ENCODE measurements at places on chromosomes 16 and 17. TPM values are rescaled to one million over a fixed set of nuclear protein-coding genes. Genes with fewer than 3 reads are reported as not detected.

DNA sequence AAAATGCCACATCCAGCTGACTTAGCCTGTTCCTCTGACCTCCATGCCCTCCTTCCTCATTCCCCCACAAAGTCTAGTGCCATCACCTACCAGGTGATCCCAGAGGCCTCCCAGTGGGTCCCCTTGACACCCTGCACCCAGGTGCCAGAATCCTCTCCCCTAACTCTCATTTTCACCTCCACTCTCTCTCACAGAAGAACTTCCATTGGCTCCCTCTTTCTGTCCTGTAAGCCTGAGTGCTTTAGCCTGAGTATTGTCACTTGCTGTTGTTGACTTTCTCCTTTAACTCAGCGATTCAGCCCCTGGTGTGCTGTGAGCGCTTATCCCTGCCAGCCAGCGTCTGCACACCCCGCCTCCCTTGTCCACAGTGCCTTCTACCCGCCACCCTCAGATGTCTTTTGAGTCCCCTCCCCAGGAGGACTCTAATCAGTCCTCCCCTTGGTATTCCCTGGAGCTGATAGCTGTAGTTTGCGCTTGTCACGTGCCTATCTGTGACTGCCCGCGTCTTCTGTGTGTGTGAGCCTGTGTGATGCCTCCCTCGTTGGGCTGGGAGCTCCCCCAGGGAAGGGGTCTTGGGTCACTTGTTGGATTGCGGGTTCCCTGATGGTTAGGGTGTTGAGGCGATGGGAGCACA lies 31.9 kb downstream of the ARHGAP23 start:
- no peak for DNase-seq

BCO1 gene
- total RNA-seq, result 5.1 TPM

- no peak for DNase-seq
Measured at GRCh38 chr16:83723244-83723643, 84.5 kb upstream of the HSBP1 start.

GP1BA gene
- total RNA-seq, result not detected

DNA sequence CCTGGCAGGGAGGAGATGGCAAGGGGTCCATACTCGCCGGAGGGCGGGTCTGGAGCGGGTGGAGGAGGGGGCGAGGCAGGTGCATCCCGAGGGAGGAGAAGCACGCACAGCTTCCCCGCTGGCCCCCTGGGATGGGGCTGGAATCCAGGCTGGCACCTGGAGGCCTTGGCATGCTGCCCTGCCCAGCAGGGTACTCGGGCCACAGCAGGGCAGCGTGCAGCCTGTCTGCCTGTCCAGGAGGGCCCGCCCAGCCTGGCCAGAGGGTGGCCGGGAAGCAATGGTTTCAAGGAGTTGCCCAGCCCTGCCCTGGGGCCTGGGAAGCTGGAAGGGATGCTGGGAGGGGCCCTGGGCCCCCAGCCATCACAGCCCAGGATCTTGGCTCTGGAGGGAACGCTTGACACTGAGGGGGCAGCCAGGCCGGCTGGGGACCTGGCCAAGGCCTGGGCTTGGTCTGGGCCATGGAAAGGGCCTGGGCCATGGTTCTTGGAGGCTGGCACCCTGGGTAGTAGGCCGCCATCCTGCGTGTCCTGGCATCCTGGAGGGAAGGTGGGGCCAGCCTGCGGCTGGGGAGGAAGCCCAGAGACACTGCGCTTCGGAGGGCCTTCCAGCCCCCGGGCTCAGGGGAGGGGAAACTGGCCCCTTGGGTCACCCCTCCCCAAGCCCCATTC lies 1.1 kb downstream of the GLIS2 start:
- no peak for DNase-seq

All from left colon (tissue), 2 donors.